Fibroblast of pulmonary artery (primary cell): ENCODE measurements at places on chromosomes 1 and 21.

GRCh38 chr1:222583079-222583478 is 6.7 kb downstream of the TAF1A start:
- DNase-seq = no peak

- DNase-seq = no peak
Observed at GRCh38 chr1:203451836-203452784, 23.5 kb upstream of the PRELP start.

DNA sequence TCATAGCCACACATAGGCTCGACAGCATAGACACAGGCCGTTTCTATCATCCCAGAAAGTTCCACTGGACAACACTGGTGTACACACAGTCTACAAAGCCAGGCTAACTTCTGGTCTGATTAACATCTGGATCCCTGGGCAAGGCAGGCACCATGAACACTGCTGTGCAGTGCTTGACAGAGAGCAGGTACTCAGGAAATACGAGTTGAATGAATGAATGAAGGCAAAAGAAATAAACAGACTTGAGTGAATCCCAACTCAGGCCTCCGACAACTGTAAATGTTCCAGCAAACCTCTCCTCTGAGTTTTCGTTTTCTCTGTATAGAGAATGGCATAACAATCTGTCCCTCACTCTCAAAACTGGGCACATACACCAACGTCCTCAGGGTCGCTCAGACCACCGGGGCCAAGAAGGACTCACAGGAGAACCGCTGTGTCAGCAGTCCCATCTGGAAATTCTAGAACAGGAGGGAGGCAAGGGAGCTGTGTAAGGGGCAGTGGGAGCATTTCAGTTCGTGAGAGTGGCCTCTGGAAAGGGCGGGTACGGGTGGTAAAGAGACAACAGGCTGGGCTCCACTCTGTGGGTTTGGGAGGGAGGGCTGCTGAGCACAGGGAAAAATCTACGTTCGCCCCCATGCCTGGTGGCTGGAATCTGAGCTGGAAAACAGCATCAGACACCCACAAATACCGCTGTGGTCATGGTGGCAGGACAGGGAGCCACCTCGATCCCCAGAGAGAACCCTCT is 15.1 kb upstream of the ECE1 start:
- no peak for DNase-seq

DNA sequence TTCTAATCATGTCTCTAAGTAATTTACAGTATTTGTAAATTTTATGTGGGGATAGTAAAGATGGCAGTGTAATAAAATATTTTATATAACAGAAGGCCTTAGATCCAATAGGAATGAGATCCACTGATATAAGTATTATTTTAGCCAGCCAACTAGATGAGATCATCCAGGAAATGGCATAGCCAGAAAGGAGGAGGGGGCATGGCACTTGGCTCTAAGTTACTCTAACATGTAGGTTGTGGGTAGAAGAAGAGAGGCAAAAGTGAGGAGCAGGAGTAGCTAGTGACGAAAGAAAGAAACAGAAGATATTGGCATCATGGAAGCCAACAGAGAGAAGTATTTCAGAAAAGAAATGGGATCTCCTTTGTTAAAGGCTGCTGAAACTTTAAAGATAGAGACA is 426.1 kb downstream of the PTPRC start:
- DNase-seq = no peak

- no peak for DNase-seq
Observed at GRCh38 chr1:1238702-1239178, 6.7 kb downstream of the B3GALT6 start.

DNA sequence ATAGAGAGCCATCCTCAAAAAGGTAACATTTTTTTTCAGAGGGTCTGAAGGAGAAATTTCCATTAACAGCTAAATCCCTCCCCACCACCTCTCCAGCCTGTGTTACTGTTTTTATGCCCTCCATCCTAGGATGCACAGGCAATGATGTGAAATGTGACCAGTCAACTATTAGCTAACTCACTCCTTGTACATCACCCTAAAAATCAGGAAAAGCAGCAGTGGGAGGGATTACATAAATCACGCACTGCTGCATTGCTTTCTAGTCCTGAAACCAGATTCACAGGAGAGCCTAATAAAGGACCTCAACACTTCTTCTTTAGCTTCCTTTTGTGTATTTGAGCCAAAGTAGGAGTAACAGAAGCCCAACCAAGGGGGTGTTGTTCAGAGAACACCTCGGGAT is 66.3 kb downstream of the LMO4 start:
- DNase-seq = no peak
